T-helper 9 cell (primary cell): ENCODE measurements at places on chromosomes 7 and 10.

DNA sequence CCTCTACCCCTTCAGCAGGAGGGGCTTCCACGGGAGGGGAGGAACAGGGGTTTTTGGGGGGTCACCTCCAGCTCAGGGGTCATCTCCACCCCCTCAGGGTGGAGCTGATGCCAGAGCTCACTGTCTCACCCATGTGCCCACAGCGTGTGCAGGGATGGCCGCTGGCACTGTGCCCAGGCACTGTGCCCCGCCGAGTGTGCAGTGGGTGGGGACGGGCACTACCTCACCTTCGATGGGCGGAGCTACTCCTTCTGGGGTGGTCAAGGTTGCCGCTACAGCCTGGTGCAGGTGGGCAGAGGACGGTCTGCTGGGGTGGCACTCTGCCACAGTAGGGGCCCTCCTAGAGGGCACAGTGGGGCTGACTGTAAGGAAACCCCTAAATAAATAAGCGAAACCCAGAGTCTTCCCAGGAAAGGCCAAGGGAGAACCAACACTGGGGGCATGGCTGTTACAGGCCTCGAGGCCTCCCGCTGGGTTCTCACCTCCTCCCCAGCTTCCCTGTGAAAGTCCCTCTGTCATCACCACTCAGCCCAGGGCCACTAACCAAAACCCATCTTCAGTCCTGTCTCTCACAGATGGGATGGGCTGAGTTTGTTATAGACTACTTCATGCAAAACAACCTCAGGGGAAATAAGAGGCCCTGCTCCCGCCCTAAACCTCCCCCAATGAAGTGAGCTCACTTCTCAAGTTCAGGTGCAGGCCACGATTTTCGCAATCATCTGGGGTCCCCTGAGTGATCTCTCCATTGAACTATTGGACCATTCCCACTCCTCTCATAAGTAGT lies 7.4 kb upstream of the ZNF467 start:
- DNase-seq: no peak

GRCh38 chr7:33764752-33765451 lies 140.4 kb upstream of the BMPER start:
- DNase-seq: no peak

- no peak for DNase-seq
Measured at GRCh38 chr7:98175260-98175940, 35.8 kb upstream of the BHLHA15 start.

DNA sequence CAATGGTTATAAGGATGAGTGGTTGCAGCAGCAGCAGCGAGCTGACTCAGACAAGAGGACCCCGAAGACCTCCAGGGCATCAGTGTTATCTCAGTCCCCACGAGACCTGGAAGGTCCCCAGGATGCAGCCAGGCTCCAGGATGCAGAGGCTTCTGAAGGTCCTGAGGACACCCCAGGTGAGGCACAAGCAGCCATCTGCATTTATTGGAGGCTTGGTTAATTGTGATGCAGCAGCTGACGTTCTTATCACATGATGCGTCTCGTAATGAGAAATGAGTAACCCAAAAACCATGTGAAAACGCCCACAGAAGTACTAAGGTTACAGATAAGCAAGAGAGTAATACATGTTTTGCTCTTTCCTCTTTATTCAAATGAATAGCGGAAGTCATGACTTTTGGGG lies 17.4 kb downstream of the C7orf57 start:
- DNase-seq: no peak

DNA sequence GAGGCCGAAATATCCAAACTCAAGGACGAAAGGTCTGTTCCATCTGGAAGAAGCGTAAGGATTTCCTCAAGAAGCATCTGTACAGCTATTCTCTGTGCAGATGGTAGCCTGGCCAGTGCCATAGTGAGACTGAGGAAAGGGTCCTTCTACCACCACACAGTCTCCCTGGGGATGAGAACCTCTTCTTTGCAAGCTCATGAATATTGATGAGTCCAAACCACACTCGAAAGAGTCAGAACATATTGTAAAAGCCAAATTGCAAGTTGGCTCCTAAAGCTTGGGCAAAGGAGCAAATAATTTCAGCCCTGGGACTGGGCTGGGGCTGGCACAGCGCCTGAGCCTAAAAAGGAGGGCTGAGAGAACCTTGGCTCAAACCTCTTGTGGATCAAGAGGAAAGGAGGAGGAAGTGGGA lies 66.1 kb upstream of the PIP4K2A start:
- no peak for DNase-seq

DNA sequence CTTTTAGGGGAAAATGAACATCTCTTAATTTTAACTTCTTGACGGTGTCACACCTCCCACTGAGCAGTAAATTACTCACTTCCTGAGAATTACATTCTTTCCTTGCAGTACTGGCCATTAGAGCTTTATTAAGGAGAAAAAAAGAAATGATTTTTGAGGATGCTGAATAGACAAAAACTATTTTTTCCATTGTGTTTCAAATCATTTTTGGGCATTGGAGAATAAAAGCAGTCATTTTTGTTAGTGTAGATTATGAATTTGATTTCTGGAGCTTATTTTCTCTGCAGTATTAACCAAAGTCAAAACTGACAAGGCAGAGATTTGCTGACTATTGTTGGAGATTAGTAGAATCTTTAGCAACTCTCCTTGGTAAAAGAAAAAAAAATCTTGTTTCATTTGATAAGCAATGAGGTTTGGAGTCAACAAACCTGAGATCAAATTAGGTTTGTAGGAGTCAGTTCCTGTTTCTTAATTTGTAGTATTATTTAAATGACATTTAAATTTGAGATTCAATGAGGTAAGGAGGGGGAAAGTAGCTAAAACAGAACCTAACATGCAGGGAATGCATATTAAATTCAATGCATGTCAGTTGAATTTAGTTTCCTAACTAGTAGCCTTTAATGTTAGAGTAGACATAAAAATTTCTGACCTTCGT lies 70.6 kb downstream of the AP3M1 start:
- DNase-seq: no peak

DNA sequence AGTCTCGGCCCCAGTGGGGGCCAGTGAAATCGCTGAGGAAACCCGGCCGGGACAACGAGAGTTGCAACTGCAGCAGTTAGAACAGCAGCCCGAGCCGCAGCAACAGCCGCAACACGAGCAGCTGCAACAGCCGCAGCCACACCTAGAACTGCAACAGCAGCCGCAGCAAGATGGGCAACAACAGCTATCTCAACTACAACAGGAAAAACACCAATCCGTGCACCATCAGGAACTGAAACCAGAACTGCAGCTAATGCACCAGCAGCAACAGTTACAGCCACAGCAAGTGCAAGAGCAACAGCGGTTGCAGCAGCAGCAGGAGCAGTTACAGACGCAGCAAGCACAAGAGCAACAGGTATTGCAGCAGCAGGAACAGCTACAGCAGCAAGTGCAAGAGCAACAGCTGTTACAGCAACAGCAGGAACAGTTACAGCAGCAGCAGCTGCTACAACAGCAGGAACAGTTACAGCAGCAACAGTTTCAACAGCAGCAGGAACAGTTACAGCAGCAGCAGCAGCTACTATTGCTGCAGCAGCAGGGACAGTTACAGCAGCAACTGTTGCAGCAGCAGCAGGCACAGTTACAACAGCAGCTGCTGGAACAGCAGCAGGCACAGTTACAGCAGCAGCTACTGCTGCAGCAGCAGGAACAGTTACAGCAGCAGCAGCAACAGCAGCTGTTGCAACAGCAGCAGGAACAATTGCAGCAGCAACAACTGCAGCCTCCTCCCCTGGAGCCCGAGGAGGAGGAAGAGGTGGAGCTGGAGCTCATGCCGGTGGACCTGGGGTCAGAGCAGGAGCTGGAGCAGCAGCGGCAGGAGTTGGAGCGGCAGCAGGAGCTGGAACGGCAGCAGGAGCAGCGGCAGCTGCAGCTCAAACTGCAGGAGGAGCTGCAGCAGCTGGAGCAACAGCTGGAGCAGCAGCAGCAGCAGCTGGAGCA lies 6.1 kb downstream of the ZNF853 start:
- no peak for DNase-seq

- no peak for DNase-seq
Measured at GRCh38 chr10:72012796-72013195, 48.6 kb downstream of the CHST3 start.

GRCh38 chr7:30884881-30885280 lies 26.8 kb upstream of the AQP1 start:
- no peak for DNase-seq

DNA sequence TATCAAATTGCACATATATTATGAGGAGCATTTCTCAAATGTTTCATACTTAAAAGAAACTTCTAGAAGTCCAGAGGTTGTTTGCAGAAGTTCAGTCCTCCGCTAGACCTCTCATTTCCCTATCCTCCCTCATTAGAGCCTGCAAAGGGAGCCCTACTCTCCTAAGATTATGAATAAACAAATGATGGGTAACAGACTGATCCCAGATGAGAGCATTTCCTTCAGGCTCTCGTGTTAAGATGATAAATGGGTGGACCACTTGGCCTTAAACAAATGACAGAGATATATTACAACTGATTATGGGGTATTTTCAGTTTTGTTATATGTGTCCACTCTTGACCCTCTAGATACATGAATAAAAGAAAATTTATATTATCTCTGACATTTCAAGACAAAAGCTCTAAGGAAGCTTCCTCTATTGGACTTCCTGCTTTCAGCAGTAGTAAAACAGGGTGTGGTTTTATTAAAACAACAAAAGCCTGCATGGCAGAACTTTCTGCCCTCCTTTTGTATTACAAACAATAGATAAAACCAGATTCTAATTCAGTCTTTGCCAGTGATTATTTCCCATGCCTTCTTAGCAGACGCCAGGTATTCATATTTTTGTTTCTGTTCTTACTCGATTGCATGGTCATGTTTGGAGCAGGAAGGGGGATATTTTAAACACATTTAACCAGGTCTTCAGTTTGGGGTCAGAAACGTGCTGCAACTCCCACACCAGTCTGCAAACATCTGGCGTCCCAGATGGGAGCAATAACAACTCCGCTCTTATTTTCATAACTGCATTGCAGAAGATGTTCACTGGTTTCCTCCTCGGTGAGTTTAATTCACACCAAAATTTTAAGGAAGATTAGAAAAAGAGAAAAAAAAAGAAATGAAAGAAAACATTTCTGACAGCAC lies 52.4 kb upstream of the FAM204A start:
- DNase-seq: no peak

DNA sequence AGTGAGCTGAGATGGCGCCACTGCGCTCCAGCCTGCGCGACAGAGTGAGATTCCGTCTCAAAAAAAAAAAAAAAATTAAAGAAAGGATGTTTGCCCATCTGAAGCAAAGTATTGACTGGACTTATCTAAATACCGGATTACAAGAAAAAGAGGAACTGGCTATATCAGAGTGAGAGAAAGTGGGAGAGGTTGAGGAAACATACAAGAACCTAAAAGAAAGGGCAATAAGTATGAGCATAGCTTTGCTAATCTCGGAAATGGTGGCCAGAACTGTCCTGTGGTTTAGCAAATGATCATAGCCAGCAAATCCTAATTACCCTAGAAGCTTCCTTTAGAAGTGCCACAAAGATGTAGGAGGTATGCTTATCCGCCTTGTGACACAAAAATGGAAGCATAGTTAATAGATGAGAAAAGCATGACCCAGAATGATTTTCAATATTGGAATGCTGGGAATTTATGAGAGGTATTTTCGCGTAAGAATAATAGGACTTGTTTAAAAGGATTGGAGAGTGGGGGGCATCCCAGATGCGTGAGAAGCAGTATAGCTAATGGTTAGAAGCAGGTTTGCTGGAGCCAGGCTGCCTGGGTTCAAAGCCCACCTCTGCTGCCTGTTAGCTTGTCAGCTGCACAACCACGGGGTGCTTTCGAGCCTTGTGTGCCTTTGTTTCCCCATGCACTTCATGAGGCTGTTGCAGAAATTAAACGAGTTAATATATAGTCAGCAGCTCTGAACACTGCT lies 1.2 kb upstream of the GTPBP4 start:
- no peak for DNase-seq

DNA sequence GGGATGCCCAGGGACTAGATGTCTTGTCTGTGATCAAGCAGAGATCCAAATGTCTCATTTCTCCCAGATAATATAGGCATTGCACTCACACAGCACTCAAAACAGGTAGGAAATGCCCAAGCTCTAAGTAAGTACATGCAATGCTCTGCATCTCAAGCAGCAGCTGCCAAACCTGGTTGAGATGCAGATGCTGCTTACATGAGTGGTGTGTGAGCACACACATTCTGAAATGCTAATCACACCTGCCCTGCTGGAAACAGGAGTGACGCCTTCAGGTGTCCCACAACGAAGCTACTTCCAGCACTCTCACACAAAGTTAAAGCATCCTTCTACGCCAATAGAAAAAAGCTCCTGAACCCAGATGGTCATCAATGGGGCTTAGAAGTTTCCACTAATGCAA lies 132.9 kb downstream of the CALN1 start:
- DNase-seq: no peak

- DNase-seq: no peak
Measured at GRCh38 chr7:43244232-43244631, 131.8 kb downstream of the HECW1 start.
